ENCODE measurements at places on chromosomes 1 and 21.

DNA sequence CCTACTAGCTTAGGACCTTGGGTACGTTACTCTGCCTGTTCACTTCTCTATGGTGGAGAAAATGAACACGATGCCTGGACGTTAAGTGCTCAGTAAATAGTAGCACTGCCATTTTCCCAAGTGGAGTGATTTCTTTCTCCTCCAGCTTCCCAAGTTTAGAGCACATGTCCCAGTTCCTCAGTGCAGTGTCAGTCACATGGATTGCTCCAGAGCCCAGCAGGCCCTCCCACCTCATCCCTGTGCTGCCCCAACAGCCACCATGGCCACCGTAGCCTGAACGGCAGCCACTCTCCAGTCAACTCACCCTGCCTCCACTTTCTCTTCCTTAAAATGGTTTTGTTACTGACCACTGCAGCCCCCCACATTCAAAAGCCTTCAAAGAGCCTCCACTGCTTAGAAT lies 8.5 kb downstream of the STMN1 start:
- no peak for DNase-seq

GRCh38 chr1:200103966-200104583 lies 76.6 kb downstream of the NR5A2 start:
- no peak for DNase-seq

- DNase-seq, result no peak
Observed at GRCh38 chr1:226133504-226134123, 52.9 kb downstream of the ACBD3 start.

GRCh38 chr1:204265665-204266064 lies 51.9 kb upstream of the GOLT1A start:
- no peak for DNase-seq

DNA sequence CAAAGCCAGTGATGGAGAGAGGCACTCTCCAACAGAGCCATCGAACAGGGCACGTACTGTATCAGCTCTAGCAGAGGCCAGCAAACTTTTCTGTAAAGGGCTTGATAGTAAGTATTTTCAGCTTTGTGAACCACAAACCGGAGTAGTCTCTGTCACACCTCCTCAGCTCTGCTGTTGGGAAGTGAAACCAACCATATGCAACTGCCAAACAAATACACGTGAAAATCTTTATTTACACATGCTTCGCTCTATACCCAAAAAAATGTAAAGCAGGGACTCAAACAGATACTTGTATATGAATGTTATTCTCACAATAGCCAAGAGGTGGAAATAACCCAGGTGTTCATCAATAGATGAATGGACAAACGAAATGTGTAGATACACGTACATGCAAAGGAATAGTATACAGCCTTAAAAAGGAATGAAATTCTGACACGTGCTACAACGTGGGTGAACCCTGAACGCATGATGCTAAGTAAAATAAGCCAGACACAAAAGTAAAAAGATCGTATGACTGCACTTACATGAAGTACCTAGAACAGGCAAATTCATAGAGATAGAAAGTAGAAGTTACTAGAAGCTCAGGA lies 39.0 kb downstream of the SETD4 start:
- DNase-seq, result no peak

GRCh38 chr1:57747818-57748217 lies 324.0 kb upstream of the DAB1 start:
- DNase-seq, result no peak

Measured in Kasumi-1 (cell line).